ENCODE measurements at places on chromosomes 13 and 19.

DNA sequence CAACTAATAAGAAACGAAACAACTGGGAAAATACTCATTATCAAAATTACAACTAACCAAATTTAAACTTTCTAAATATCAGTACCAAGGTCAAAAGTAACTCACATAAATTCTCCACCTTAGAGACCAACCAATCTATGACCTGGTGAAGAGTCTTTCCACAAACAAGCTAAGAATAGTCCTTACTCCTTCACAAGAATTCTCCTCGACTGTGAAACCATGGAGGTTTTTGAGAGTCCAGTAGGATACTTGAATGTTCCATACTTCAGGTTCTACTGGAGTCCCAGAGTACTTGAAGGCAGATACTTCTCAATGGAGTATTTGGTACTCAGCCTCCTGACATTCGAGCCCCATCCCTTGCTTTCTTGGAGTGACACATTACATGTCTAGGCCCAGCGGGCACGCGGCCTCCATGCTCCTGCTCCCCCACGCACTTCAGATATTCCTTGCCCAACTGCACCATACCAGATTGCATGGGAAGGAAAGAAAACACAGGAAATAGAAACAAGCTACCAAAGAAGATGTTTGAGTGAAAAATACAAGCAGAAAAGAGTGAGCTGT is 63.9 kb downstream of the ABCC4 start:
- DNase-seq = no peak

GRCh38 chr13:50389726-50390125 is 374.5 kb downstream of the KCNRG start:
- no peak for DNase-seq

- DNase-seq = no peak
Measured at GRCh38 chr13:45828256-45828968, 23.1 kb downstream of the SIAH3 start.

GRCh38 chr19:7970716-7971448 is 27.4 kb upstream of the TIMM44 start:
- DNase-seq = peak; percentile 36

- DNase-seq = no peak
Measured at GRCh38 chr19:6793411-6793810, 20.9 kb downstream of the VAV1 start.

DNA sequence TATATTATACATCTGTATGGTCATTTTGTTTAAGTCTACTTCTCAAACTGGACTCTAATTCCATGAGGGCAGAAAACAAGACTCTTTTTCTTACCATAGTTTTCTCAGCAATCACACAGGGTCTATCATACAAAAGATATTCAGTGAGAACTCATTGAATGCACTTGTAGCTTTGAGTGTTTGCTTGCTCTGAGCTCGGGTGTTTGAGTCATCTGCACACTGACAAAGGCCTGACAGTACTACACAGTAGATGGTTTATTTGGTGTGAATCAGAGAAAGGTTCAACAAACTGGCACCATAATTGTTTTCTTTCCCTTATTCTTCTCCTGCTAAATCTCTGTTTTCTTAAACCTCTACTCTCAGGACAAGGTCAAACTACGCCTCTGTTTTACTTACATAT is 586.4 kb downstream of the LMO7 start:
- no peak for DNase-seq

DNA sequence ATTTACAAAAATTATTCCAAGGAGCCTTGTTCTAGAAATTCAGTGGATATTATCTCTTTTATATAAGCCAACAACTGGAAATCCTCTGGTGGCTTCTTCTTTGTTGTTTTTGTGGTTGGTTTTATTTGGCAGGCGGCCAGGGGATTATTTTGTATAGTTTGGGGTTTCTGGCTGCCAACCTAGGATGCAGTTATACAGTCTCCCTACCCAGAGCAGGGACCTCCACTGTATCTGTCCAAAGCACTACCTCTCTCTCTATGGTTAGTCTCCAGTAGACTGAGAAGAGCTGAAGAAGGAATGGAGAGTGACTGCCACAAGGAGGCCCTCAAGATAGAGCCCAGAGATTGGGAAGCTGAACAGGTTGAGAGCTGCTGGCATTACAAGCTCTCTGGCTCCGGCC is 80.2 kb downstream of the ZAR1L start:
- no peak for DNase-seq

DNA sequence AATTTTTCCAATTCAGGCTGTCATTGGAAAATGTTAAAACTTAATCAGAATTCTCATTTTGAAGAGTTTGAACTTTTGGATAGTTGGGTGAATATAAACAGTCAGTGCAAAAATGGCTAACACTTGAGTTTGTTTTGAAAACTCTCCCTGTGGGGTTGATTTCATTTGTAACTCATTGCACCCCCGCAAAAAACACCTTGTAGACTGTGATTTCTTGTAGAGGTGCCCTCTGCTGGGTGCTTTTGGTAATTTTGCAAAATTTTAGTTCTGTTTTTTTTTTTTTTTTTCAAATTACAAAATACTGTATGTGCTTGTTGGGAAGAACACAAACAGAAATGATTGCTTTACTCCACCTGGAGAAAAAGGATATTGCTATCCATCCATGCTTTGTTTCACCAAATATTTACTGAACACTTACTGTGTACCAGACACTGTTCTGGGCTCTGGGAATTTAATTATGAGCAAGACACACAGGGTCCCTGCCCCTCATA is 28.2 kb upstream of the GPI start:
- no peak for DNase-seq

DNA sequence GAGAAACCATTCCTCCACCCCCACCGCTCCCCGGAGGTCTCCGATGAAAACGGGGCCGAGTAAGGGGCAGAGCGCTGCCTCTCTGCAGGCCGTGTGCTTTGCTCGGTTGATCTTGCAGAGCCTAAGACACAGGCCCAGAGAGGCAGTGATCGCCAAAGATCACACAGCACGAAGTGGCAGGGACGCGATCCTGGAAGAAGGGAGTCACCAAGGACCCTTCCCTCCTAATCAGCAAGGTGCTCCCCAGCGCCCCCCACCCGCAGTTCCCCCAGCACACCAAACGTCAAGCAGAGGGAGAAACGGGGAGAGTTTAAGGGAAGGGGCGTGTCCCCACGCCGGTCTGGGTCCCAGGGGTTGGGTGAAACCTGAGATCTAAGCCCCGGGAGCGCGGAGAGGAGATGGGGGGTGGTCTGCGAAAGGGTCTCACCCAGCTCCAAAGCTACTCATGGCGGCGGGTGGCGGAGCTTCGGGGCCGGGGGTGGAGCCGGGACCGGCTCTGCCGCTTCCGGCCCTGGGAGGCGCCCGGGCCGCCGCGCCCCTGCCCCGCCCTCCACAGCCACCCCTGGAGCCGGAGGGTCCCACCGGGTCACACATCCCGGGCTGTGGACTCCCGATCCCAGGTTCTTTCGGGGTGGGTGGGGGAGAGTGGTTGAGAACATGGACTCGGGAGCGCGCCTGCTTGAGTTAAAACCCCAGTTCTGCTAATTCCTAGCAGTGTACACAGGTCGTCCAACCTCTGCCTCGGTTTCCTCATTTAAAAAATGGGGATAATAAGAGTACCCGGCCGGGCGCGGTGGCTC is at the start of gene EML2:
EML2 (minus strand) TSS at position 468 of the 800 bp plus-strand sequence; CDS start at position 447, 21 bp downstream.
- peak; percentile 68 for DNase-seq

- DNase-seq = peak; percentile 57
Measured at GRCh38 chr19:12656899-12657571, 9.5 kb downstream of the MAN2B1 start.

DNA sequence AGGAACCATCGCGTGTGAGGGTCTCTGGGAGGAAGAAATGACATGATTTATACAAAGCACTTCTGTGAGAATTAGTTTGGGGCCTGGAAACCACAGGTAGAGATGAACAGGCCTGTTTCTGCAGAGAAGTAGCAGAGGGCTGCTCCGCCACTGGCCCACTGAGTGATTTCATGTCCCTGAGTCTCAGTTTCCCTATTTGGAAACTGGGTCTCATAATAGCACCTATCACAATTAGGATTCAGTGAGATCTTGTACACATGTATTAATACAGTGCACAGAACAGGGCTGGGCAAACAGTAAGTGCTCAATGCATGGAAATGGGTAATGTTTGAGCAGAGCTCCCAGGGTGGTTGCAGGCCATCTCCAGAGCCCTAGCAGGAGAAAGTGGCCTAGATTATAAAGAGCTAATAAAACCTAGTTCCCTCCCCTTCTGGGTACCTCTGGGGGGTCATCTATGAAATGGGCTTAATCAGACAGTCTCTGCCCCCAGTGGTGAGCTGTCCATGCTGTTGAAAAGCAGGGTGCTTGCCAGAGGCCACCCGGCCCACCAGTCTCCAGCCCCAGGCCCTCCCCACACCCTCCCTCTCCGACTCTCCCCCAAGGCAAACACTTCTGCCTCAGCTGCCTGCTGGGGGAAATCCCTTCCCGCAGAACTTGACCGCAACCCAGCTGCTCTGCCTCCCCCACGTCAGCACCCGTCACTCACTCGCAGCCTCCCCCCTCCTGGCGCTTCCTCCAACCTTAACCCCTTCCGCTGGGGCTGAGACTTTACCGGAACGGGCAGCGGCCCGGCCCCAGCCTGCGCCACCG is 4.5 kb downstream of the BCL3 start:
- DNase-seq = peak; percentile 96

DNA sequence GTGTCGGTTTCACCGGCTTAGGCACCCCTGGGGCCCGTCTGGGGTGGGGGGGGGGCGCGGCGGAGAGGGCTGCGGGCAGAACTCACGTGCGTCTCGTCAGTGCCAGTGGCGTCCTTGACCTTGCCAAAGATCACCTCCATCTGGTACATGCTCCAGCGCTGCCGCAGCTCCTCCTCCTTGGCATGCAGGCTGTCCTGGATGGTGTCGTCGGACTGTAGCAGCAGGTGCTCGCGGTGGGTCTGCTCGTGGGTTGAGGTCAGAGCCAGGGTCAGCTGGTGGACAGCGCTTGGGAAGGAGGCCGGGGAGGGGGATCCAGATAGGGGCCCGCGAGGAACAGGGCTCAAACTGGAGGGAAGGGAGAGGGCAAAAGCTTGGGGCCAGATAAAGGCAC is 4.7 kb upstream of the RGL3 start:
- DNase-seq = no peak

DNA sequence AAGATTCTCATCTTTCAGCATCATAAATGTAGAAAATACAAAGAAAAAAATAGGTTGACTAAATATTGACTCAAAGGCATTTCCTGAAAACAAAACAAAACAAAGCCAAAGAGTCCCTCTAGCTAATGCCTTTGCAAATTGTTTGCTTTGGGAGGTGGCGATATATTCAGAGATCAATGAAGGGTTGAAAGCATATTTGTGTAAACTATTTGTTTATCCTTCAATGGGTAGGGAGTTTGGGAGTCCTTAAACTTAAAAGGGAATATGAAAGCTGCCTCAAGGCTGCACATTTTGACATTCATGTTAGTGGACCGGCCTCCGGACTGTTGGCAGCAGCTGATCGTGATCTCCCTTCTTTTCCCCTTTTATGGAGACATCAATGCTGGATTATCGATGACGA is 257.5 kb downstream of the ITGBL1 start:
- no peak for DNase-seq

- DNase-seq = no peak
Measured at GRCh38 chr19:41352279-41352608, 1.5 kb downstream of the TGFB1 start.

GRCh38 chr19:42568006-42568405 is 26.7 kb downstream of the CEACAM8 start:
- DNase-seq = no peak

GRCh38 chr19:18167975-18168645 is 5.5 kb upstream of the IFI30 start:
- DNase-seq = peak; percentile 71

Data from activated naive CD8-positive, alpha-beta T cell treated with anti-CD3 and anti-CD28 coated beads, Interleukin-2, amount 50 U/mL, for 24 hours (primary cell).